ENCODE measurements at places on chromosomes 2 and 18.

- DNase-seq, result no peak
These were observed 42.5 kb upstream of the BCL11A start for GRCh38 chr2:60595953-60596352.

GRCh38 chr2:58669998-58670397 lies 428.9 kb upstream of the FANCL start:
- no peak for DNase-seq

- DNase-seq, result no peak
These were observed 8.3 kb downstream of the ATG16L1 start for GRCh38 chr2:233259730-233260129.

- no peak for DNase-seq
These were observed 58.7 kb downstream of the ABCG8 start for GRCh38 chr2:43897492-43897891.

GRCh38 chr2:198283146-198283545 lies 478.8 kb downstream of the PLCL1 start:
- DNase-seq, result no peak

- DNase-seq, result no peak
These were observed 1387.2 kb downstream of the SUCLG1 start for GRCh38 chr2:83071914-83072313.

DNA sequence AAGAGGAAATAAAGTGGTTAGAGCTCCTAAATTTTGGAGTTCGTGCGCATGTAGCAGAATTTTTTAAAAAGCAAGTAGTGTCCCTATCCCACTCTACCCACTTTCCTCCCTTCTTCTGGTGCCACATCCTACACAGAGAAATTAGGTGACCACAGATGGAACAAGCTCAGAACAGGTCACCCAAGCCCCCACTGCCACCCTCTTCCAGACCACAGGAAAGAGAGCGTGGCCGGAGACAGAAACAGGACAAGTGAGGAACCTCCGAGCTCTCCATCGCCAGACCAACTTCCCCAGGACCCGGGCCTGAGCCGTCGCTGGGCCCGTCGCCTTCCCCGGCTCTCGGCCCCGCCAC lies 433 bp downstream of the NPC1 start:
- no peak for DNase-seq

- peak; percentile 88 for DNase-seq
These were observed at the start of gene METTL5 for GRCh38 chr2:169824373-169825333. TSS of gene METTL5 (minus strand) at chr2:169824905. CDS start at chr2:169824597, 308 bp downstream.

GRCh38 chr18:21129566-21130216 lies 18.1 kb upstream of the ROCK1 start:
- DNase-seq, result no peak

GRCh38 chr2:43068041-43068533 lies 158.3 kb downstream of the ZFP36L2 start:
- DNase-seq, result no peak

DNA sequence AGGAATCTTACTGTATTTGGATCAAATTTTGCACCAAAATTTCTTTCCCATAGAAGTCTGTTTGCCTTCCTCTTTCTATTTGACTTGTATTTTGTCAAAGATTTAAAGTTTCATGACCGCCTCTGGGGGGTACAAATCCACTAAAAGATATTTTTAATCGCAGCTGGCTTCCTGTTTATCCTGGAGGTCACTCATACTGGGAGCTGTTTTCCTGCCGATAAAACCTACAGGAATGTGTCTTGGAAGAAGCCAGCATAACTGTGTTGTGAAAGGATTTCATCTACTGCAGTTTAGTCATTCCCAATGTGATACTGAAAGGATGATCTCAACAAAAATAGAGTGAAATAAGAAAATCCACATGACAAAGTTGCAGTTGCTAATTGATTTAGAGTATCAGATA lies 184.0 kb downstream of the RIT2 start:
- no peak for DNase-seq

- no peak for DNase-seq
These were observed 82.7 kb downstream of the C2orf74 start for GRCh38 chr2:61244694-61245093.

DNA sequence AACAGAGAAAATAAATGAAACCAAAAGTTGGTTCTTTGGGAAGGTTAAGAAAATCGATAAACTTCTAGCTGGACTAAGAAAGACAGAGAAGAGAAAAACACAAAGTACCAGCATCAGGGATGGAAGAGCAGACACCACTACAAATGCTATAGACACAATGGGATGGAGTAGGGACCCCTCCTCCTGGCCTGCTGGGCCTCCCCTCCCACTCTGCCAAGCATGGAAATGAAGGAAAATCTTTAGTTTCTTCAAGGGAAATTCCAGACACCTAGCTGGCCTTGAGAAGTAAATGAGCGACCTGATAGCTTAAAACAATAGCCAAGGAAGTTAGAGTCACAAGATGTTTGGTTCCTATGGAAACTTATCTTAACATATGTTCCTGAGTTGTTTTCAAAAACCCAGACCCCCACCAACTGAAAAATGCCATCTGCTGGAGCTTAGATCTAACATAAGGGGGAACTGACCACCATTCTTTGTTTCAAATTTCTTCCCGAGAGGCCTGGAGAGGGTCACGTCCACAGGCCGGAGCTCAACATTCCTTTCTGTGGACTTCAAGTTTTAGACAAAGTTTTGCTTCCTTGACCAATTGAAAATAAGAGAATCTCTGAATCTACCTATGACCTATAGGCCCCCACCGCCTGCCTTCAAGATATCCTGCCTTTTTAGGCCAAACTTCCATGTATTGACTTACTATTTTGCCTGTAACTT lies 101.9 kb downstream of the BIN1 start:
- no peak for DNase-seq

GRCh38 chr18:78953566-78953965 lies 26.1 kb upstream of the SALL3 start:
- DNase-seq, result no peak

DNA sequence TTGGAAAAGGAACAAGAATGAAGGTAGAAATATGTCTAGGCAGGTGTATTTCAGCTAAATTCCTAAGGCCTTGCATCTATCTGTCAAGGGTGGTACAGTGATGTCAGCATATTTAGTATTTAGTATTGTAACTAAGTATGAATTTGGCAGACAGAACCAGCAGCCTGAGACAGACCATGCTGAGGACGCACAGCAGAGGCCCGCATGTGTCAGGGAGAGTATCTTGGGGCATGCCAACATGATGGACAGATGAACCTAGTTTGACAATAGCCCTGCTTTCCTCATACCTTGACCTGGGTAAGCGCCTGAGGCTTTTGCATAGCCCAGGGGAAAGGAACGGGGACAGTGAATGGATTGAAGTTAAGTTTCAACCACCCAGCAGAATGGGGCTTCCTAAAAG lies 33.8 kb upstream of the OSR1 start:
- no peak for DNase-seq

GRCh38 chr2:74286725-74287124 lies 56.5 kb downstream of the SLC4A5 start:
- no peak for DNase-seq

DNA sequence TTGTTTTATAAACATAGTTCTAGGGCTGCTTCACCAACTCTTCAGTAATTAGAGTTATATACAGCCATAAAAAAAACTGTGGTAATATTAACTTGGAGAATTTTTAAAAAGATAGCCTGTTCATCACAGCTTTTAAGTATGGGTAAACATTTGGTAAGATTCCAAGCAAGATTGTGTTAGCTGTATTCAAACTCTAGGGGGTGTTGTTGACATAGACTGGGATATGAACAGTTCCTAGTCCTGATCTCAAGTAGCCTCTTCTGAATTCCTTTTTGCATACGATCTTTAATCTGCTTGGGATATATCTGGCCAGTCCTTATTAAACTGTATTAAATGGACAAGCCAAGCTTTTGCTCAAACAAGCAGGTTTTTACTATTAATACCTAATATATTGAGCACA lies 13.4 kb downstream of the NOP58 start:
- DNase-seq, result no peak

DNA sequence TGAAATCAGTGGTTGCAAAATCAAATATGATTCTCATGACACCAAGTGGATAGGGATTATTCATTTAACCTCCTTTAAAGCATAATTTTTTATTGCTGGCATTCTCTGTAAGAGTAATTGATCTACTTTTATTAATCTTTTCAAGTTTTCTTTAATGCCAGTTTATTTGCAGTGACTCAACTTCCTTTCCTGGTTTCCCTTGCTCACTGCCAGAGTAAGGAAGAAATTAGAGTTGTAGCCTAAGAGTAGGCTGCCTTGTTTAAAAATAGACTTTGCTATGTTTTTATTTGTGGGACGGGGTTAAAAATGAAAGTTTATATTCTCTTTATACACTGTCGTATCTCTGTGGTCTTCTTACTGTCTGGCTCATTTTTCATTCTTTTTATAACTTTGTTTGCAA lies 148.6 kb downstream of the WDR7 start:
- no peak for DNase-seq

DNA sequence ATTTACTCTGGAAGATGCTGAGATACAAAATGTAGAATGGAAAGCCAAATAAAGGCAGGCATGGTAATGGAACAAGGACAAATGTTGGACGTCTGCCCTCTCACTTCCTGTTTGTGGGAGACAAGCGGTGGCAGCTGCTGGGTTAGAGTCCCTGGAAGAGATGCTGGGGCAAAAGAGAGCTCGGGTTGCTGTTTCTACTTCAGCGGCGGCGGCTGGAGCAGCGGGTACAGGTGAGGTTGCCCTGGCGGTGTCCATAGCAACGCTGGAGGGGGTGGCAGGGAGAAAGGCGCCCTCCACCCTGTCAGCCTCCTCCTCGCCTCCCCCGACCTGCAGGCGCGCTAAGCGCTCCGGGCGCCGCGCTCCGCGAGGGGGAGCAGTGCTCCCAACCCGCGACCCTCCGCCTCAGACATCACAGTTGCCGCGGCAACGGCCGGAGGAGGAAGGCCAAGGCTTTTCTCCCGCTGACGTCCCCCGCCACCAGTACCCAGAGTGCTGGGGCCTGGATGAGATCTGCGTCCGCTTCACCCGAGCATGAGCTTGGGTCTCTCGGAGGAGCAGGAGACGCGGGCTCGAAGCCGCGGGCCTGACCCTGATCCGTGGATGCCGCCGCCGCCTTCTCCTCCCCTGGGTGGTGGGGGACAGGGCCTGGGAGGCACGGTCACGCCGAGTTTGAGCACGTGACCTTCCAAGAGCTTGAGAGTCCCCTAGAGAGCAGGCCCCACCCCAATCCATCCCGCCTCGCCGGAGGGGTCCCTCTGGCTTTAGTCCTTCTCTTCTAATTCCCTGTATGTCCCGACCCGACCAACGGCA lies 65.6 kb downstream of the NOL4 start:
- peak; percentile 85 for DNase-seq

- no peak for DNase-seq
These were observed 34.9 kb downstream of the RNU4ATAC start for GRCh38 chr2:121565389-121566250.

DNA sequence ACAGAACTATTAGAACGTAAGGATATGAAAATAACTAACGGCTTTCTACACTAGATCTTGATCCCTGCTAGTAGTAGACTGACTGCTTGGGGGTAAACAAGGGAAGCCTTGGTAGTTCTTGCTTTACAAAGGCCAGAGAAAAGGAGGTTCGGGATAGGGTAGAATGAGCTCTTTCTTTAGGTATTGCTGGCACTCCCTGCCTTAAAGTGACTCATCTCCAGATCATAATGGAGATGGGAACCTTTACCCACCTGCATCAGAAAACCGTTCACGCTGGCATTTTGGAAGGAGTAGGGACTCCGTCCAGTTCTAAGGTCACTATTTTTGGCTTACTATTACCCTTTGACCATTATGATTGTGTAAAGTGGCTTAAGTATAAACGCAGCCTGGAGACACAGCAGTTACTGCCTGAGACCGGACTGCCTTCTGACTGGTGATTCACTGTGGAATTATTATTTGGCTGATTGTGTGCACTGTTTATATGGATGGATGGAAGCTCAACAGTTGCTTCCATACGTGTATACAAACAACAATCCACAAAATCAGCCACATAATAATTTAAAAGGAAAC lies 482.5 kb downstream of the STK39 start:
- no peak for DNase-seq

DNA sequence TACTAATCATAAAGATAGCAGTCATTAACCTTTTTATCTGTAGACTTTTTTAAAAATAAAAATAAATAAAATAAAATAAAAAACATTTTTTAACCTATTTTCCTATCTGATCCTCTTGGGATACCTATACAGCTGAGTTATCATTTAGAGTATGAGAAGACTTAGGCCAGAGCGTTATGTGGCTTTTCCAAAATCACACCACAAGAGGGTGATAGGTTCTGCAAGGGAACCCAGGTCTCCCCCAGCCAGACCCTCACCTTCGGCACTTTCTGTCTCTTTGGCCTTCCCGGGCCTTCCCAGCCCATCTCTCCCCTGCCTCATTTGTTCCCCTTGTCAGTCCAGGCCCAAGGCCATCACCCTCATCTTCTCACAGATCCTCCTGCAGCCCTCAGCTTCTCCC lies 311.7 kb downstream of the SMAD2 start:
- DNase-seq, result no peak

GRCh38 chr18:43130716-43131260 lies 15.3 kb upstream of the RIT2 start:
- DNase-seq, result no peak

DNA sequence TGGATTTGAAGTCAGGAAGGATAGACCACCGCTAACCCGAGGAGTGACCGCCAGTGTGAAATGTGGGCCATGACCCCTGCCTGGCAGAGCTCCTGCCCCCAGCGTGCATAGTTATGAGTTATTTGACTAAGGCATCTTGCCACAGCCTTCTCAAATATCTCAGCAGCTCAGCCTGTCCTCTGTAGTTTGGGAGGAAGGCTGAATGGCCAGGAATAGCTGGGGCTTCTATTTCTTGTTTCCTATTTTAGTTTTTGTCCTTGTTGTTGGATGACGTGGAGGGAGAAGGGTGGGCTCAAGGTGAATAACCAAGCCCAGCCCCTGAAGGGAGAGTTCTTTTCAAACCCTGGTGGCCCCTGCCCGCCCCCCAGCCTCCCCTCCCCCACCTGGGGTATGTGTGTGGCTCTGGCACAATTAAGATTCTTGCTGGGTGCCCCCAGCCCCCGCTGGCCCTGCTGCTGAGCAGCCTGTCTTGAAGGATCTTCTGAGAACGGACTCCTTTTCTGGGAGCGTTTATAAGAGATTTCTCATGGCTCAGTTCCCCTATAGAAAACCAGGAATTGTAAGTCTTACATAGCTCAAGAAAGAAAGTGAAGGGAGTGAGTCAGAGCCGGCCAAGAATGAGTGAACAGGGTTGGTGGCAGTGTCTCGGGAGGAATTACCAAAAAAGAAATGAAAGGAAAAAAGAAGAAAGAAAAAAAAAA lies 157.4 kb downstream of the GLI2 start:
- DNase-seq, result no peak

DNA sequence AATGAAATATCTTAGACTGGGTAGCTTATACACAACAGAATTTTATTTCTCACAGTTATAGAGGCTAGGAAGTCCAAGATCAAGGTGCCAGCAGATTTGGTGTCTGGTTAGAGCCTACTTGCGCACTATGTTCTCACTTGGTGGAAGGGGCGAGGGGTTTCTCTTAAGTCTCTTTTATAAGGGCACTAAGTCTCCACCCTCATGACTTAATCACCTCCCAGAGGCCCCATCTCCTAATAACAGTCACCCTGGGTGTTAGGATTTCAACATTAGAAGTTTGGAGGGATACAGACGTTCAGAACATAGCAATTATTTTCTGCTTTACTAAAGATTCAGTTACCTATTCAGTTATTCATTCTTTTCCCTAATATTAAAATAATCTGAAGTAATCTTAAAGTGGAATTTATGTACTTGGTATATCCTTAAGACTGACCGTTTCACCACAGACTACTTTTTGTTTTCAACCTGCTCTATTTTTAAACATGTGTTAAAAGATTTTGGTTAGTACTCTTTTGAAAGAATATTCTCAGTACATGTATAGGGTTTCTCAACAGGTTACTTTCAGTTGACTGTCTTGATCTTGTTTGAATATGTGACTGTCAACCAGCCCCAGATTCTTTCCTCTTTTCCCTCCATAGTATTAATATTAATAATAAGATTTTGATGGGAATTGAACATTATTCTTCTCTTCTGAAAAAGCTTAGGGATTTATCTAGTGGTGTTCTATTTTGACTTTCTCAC lies 130.0 kb downstream of the TAF4B start:
- no peak for DNase-seq

Measured in nephron progenitor cell (in vitro differentiated cells).